ENCODE measurements at places on chromosomes 12 and 14.

DNA sequence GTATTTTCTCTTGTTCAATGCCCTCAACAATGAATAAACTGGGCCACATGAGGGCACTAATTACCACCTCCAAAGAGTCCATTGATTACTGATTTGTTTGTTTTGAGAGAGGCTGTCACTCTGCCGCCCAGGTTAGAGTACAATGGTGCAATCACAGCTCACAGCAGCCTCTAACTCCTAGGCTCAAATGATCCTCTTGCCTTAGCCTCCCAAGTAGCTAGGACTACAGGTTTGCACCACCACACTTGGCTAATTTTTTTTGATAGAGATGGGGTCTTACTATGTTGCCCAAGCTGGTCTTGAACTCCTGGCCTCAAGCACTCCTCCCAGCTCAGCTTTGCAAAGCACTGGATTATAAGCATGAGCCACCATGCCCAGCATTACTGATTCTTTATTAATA is 28.3 kb upstream of the SYCP3 start:
- DNase-seq, result no peak

- DNase-seq, result no peak
These were observed 15.4 kb downstream of the PDE1B start for GRCh38 chr12:54564768-54565167.

- no peak for DNase-seq
These were observed 8.0 kb upstream of the NRXN3 start for GRCh38 chr14:78162202-78162601.

GRCh38 chr12:86407620-86408208 is 151.5 kb upstream of the MGAT4C start:
- no peak for DNase-seq

DNA sequence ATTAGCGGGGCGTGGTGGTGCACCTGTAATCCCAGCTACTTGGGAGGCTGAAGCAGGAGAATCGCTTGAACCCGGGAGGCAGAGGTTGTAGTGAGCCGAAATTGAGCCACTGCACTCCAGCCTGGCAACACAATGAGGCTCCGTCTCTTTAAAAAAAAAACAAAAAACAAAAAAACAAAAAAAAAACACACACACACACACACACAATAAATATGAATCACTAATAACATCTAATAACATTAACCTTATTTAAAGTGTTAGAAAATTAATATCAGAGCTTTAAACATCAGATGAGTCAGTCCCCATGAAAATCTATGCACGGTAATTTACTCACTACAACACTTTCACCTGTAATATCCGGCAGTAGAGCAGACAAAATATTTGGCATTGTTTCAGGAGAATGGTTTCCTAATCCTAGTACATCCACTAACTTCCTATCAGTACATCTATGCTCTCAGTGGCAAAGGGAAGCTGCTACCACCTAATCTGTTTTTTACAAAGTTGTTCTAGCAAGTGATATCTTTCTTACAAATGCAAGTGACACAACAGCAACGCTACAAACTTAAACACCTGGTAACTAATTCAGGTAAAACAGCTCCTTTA is 36.2 kb downstream of the MED13L start:
- peak; percentile 77 for DNase-seq

DNA sequence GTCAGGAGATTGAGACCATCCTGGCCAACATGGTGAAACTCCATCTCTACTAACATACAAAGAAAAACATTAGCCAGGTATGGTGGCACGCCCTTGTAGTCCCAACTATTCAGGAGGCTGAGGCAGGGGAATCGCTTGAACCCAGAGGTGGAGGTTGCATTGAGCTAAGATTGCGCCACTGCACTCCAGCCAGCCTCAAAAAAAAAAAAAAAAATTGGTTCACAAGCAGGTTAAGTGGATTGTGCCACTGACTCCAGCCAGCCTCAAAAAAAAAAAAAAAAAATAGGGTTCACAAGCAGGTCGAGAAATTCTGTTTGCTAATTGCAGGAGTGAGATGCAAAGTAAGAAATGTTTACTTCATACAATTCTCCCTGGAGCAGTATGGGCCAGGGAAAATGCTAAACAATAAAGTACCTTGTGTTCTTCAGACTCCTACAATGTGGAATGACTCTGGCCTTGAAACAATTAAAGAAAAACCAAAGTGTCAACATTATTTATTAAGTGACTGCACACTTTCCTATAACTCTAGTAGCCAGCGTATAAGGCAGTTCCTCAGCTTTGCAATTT is 6.1 kb downstream of the EDDM3B start:
- no peak for DNase-seq

GRCh38 chr14:90599748-90600507 is 203.1 kb downstream of the CALM1 start:
- peak; percentile 75 for DNase-seq

DNA sequence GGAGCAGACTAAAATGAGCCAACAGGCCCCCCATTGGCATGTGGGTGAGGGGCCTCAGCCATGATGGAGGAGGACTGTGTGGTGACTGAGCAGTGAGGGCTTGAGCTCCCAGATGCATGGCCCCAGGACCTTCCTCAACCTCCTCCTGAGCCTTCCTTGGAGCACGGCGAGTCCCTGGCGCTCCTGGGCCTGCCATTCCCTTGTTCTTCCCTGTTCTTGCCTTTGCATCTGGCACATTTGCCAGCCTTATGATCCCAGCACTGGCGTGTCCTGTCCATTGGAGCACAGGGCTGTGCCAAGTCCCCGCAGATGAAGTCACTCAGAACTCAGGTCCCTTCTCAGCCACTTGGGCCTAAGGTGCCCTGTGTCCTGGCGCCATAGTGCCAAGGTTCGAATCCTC is 40.3 kb upstream of the MEG3 start:
- no peak for DNase-seq

- DNase-seq, result no peak
These were observed 23.0 kb downstream of the NCOR2 start for GRCh38 chr12:124544311-124544970.

DNA sequence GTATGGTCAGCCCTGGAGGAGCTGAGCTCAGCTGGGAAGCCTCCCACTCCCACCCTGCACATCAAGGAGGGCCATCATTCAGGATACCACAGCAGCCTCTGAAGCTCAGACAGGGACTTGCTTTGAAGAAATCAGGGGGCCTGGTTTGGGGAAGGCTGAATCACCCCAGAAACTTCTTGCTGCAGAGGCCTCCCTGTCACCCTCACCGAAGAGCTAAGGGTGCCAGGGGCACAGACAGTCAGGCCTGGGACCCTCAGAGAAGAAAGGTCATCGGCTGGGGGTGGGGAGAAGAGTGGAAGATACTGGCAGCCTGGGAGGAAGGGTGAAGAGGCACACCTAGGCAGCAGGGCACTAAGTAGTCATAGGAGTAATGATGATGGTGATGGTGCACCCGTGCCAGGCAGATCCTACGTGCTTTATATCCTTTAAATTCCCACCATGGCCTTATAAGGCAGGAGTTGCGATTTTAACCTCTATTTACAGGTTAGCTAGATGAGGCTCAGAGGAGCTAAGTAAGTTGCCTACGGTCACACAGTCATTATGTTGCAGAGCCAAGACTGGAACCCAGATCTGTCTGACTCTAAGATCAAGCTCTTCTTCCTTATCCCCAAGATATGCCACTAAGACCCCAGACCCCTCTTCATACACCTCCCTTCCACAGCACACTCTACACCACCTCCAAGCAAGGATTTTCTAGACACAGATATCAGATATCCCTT is 28.5 kb upstream of the PNMA1 start:
- no peak for DNase-seq

- no peak for DNase-seq
These were observed 116.2 kb downstream of the PRMT8 start for GRCh38 chr12:3607039-3607720.

GRCh38 chr14:98140862-98141530 is 1131.0 kb downstream of the BCL11B start:
- DNase-seq, result no peak

DNA sequence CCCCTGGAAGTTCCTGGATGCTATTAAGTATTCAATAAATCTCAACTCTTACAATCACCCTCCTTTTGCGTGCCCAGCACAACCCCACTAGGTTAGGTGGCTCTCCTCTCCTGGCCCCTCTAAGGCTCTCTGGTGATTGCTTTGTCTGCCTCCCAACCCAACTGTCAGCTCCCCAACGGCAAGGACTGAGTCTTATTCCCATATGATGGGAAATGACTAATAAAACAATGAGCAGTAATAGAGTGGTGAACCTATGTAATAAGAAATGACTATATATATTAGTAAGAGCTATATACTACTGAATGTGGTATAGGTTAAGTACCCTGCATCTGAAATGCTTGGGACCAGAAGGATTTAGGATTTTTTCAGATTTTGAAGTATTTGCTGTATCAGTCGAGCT is 8.1 kb downstream of the APPL2 start:
- no peak for DNase-seq

DNA sequence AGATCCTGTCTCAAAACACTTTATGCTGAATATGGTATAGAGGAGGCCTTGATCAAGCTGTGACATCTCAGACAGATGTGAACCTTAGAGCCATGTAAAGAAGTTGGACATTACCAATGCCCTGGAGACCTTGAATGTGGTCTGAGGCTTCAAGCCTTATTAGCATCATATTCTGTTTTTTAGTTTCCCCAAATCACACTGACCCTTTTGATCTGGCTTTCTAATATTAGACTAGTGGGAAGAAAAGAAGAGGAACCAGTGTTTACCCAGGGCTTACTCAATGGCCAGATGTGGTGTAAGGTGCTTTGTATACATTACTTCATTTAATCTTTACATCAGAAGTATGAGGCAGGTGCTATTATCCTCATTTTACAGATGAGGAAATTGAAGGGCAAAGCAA is 10.6 kb upstream of the TBPL2 start:
- no peak for DNase-seq

GRCh38 chr14:31947680-31948595 is 129.2 kb upstream of the ARHGAP5 start:
- peak; percentile 21 for DNase-seq

- DNase-seq, result no peak
These were observed 199.6 kb downstream of the NTF3 start for GRCh38 chr12:5631497-5631896.

GRCh38 chr12:15856097-15856982 is 25.8 kb upstream of the STRAP start:
- peak; percentile 80 for DNase-seq

- no peak for DNase-seq
These were observed 1124.6 kb downstream of the AACS start for GRCh38 chr12:126189856-126190255.

DNA sequence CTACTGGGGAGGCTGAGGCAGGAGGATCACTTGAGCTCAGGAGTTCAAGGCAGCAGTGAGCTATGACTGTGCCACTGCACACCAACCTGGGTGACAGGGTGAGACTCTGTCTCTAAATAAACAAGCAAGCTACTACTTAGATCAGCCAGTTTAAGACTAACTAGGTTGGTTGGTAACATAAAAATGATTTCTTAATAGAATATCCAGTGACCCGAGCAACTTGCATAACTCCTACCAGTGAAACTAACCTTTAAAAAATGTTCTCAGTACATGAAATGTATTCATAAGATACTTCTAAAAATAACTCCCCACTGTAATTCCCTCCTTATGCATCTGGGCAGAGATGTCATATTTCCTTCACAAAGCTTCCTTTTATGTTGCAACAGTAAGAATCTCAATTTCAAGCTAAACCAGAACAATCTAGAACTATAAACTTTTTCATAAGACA is 15.9 kb downstream of the TAOK3 start:
- DNase-seq, result no peak

DNA sequence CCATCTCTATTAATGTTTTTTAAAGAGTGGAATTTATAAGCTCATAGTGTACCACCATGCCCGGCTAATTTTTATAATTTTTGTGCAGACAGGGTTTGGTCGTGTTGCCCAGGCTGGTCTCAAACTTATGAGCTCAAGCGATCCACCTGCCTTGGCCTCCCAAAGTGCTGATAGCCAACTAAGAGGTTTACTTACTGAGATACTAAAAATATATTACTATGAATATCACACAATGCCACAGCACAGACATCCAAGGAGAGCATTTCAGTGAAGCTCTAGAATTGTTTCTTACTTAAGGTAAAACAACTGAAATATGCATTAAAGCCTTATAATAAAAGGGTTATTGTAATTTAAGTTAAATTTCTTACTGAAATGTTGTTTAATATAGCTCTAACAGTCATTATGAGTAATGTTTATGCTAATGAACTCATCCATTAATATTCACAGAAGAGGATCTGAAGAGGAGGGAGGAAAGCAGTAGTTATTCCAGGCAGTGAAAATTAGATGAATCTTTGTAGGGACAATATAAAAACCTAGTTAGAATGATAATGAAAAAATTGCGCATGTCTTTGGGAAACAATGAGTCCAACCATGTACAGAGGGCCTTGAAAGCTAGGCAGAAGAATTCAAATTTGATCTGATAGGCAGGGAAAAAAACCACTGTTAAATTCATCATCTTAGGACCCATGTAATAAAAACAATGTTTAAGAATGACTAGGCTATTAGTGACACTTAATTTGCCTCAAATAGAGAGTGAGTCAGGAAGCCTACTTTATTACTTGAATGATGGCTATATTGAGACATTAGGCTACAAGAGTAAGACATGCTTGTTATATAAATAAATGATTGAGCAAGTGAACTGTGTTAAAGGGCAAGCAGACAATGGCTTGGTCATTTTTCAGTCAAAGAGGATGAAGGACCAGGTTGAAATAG is 99.2 kb downstream of the SLC41A2 start:
- no peak for DNase-seq

- no peak for DNase-seq
These were observed 32.9 kb downstream of the ZFYVE21 start for GRCh38 chr14:103748534-103748857.

GRCh38 chr12:105836242-105836622 is 302.5 kb downstream of the NUAK1 start:
- DNase-seq, result no peak
